AG09309 (cell line): ENCODE measurements at places on chromosomes 5 and 9.
A peak's percentile ranks its signal among the peaks of the same experiment; 100 is the strongest.

DNA sequence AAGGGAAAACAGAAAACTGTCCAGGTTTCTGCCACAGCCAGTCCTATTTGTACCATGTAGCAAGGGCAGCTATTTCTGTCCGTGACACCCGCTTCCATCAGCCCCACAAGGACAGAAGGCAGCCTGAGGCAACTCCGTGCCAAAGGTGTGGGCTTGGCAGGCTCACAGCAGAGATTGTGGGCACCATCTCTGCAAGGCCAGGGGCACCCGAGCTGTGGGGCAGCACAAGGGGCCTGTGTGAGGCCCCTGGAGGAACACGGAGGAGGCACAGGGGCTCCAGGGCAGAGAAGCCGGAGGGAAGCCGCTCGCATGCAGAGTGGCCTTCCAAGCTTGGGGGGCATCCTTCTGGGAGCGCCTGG lies 43.5 kb downstream of the COL23A1 start:
- DNase-seq, result no peak

DNA sequence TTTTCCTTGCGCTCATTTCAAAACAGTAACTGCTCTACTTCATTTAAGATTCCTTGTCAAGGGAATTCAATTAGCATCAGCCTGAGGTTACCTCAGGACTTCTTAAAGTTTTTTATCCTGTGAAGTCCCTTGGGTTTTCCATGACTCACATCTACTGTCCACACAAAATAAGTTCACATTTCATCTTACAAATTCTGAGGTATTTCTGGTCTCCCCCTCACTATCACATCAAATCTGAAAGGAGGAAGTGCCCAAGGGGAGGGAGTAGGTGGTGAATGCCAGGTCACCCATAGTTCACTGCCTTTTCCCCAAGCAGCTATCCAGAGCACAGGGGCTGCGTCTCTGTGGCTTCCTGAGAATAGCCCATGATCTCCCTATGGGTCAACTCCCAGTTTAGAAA lies 227.1 kb upstream of the NREP start:
- peak; percentile 81 for DNase-seq

DNA sequence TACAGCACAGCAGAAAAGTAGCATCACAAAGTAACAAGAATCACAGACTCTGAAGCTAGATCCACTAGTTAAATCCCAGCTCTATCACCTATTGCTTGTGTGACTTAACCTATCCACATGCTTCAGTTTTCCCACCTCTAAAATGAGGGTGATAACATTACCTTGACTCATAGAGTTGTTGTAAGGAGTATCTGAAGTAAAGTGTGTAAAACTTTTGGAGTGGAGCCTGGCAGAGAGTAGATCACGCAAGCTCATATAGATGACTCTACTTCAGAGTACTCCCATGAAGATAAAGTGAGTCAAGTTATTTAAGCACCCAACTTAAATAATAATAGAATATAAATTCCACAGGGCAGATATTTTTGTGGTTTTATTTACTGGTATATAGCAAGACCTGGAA lies 94.5 kb upstream of the FER start:
- DNase-seq, result no peak

DNA sequence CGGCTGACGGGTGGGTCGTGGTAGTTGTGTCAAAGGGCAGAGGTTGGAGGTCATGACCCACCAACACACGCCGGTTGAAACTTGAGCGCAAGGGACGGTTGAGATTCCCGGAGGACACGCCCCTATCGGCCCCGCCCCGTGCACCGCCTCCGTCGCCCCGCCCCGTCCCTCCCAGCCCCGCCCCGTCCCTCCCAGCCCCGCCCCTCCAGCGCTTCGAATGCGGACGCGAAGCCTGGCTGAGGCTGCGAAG lies 226 bp upstream of the RANBP17 start:
- no peak for DNase-seq

GRCh38 chr9:125497478-125497877 lies 209.5 kb downstream of the MAPKAP1 start:
- DNase-seq, result no peak

GRCh38 chr5:84634256-84634655 lies 249.6 kb upstream of the EDIL3 start:
- DNase-seq, result no peak

DNA sequence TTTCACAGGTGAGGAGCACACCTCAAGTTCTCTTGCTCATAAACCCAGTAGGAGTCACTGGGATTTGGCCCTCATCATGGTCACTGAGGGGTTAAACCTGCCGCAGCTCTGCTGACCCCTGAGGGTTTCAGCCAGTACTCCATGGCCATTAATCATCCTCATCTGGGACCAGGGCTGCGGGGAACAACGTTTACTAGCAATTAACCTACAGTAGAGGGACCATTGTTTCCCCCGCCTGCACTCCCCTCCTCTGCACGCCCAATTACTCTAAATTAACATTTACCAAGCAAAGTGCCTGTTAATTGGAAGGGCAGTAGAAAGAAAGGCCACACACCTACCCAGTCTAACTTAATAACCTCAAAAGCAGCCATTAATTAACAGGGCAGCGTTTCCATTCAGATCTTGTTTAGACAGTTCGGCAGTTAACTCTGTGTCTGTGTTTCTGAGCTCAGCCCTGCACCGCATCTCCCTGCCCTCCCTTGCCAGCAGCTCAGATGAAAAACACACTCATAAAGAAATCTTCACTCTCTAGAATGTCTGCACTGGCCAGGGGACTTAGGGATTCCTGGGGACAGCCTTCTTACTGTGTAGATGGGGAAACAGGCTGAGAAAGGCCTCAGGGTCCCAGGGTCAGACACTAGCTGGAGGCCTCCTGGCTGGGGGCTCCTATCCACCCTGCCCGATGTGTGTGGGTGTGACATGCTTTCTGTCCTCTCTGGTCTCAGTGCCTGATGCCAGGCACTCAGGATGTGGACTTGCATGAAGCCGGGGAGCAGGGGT lies 51.6 kb downstream of the ALG2 start:
- no peak for DNase-seq

DNA sequence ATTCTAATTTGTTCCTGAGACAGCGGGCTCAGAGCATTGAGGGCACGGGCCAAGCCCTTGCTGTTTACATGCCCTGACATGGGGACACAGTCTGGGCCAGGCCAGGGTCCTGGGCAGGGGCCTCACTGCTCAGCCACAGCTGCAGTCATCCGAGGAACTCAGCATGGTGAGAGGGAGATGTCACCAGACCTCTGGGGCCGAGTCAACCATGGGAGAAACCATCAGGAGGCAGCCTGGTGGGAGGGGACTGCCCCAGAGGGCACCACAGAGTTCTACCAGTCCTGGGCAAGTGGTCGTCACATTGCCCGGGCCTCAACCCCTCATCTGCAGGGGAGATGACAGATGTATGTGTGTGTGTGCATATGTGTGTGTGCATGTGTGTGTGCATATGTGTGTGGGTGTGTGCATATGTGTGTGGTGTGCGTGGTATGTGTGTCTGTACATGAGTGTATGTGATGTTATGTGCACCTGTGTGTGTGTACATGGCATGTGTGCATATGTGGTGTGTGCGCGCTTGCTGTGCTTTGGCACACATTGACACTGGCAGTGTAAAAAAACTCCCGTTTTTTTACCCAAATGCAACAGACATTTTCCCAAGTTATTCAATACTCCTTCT lies 42.4 kb upstream of the TMEM250 start:
- DNase-seq, result no peak

- peak; percentile 4 for DNase-seq
These were observed 176.5 kb upstream of the SLC24A2 start for GRCh38 chr9:19965336-19965735.

DNA sequence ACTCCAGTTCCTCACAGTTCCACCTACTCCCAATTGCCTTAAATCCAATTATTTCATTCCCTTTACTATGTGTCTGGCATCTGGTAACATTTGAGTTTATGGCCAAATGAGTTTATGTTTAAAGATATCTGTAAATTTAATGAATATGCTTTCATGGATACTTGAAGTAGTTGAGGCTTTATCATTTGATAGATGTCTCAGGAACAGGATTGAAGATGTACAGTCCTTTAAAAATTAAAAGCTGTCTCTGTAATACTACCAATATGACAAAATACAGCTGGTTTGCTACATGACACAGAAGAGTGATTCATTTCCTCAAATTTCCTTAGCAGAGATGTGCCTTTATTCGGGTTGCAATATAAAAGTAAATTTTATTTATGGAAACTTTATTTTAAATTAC lies 2326.0 kb upstream of the ACO1 start:
- no peak for DNase-seq

- no peak for DNase-seq
These were observed 134.6 kb upstream of the CPEB4 start for GRCh38 chr5:173753307-173754168.

GRCh38 chr9:22537721-22538120 lies 91.1 kb downstream of the DMRTA1 start:
- no peak for DNase-seq

DNA sequence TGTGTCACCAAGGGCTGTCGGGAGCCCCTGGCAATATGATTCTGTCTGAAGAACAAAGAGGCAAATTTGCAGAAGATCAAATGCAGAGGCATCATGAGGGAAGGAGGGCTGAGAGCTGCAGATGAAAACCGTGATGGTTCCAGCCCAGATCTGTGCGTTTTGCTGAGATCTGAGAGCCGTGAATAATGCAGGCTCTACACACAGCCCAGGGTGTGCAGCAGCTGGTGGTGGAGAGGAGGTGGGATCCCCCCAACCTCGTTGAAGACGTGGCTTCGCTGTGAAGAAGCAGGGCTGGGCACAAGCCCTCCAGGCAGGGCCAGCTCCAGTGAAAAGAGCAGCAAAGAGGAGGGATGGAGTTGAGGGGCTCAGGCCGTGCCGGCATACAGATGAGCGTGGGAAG lies 75.5 kb downstream of the TSPAN17 start:
- no peak for DNase-seq

- no peak for DNase-seq
These were observed 161.1 kb downstream of the CWC27 start for GRCh38 chr5:64929833-64930232.
